Stimulated activated CD8-positive, alpha-beta memory T cell treated with anti-CD3 and anti-CD28 coated beads, Interleukin-4, amount 100 ng/mL, for 4 hours (primary cell): ENCODE measurements at places on chromosomes 5 and 9.

DNA sequence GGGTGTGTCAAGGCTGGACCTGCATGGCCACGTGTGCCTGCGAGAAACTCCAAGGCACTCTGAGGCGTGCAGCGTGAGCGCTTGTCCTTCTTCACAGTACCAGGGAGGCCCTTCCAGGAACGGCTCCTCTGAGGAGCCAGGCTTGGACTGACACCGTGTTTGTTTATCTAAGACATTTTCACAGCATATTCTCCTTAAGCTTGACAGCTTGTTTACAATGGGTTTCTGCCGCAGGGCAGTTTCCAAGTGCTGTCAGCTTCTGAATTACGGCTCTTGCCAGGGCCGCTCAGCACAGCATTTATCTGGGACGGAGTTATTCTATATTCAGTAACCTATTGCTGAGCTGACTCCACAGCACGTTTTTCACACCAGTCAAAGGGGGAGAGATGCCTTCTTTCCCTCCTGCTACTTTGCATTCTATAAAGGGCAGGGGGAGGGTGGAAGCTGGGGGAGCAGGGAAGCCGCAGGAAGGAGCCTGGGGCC, 98.4 kb downstream of the LMNB1 start:
- DNase-seq, result no peak

- DNase-seq, result no peak
Observed at GRCh38 chr5:19179571-19179970, 808.4 kb downstream of the CDH18 start.

GRCh38 chr5:179964015-179964414, 56.3 kb upstream of the TBC1D9B start:
- no peak for DNase-seq

DNA sequence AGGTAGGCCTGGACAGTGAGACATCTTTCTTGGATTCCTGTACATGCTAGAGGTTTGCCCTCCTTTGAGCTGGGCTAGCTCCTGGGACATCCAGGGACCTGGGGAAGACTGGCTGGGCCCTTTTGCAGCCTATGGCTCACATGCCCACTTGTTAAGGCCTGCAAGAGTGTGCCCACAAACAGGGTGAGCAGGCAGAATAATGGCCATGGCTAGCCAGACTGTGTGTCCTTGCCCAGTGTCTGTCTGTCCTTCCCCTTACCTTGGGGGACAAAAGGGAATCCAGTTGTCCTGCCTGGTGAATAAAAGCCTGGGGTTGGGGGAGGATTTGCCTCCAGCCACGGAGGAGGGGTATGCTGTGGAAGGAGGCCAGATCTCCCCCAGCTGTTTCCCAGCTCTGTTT, 13.0 kb upstream of the CXXC5 start:
- DNase-seq, result no peak

DNA sequence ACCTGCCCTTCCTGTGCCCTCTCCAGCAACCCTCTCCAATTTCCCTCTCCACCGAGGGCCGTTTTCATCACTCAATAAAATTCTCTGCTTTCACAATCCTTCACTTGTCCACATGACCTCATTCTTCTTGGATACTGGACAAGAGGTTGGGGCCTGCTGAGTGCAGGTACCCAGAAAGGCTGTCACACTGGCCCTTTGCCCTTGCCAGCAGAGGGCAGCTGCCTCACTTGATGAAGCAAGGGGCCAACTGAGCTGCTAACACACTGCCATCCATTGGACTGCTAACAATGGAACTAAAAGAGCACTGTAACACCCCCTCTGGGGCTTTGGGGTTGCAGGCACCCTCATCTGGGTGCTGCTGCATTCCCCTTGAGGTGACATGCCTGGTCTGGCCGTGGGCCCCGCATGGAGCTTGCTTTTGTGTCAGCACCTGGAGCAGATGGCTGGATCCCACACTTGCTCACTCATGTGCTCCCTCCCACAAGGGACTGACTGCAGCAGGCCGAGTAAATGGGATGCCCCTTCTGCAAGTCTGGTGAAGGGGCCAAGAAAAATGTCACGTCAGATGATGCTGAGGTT, 308.1 kb upstream of the ADCY2 start:
- no peak for DNase-seq

GRCh38 chr5:169350016-169350415, 49.1 kb upstream of the SLIT3 start:
- DNase-seq, result no peak

GRCh38 chr5:45417285-45417998, 278.7 kb downstream of the HCN1 start:
- DNase-seq, result no peak

- no peak for DNase-seq
Observed at GRCh38 chr9:104993291-104993963, 65.5 kb upstream of the ABCA1 start.

DNA sequence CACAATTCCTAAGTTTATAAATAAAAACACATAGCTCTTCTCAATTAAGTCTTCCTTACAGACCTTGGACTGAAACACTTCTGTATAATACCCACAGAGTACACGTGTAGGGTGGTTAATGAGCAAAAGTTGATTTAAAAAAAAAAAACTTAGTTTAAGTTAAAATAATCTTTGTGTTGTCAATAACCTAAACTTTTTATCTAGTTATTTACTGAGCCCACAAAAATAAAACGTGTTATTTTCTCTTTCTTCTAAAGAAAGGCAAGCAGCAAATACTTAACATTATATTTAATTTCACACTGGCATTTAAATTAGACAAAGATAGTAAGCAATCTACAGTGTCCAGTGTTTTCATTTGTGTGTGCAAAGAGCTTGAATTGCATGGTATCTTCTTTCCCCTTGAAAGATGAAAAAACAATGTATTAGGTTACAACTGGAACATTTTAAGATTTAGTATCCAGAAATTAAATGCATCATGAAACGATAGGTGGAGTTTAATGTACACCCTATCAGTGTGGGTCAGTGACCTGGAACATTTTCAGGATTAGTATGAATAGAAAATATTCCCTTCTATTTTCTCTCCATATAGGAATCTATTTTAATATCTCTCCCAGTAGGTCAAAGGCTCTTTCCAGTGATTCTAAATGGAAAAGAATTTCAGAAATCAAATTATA, 1014.8 kb downstream of the NR2F1-AS1 start:
- no peak for DNase-seq

DNA sequence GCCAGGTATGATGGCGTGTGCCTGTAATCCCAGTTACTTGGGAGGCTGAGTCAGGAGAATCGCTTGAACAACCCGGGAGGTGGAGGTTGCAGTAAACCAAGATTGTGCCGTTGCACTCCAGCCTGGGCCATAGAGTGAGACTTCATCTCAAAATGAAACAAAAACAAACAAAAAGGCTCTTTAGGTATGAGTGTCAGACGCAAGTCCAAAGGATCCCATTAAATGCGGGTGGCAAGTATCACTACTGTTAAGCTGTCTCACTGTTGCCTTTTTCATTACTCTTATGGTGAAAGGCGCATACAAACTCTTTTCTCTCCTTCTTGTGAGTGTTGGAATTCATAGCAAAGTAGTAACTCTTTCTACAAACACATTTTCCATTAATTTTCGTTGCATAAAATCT, 688.5 kb upstream of the CHD1 start:
- no peak for DNase-seq

DNA sequence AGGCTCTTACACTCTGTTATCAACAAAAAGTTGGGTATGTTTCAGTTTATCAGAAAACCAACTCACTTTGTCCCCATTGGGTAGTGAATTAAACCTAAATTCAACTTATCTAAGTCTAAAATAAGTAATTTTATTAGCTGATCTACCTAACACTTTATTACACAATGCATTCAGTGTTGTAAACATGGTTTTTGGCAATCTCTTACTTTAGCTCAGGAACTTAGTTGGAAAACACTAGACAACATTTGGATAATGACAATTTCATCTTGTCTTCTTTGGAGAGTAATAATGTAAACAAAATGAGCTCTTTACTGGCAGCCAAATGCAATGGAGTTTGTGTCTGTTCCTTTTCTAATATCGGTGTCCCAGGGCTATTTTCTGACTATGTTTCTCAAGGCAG, 33.0 kb downstream of the FGF10 start:
- no peak for DNase-seq

GRCh38 chr5:158654415-158654814, 445.3 kb downstream of the EBF1 start:
- no peak for DNase-seq

- no peak for DNase-seq
Observed at GRCh38 chr5:126354012-126354857, 69.0 kb upstream of the GRAMD2B start.

DNA sequence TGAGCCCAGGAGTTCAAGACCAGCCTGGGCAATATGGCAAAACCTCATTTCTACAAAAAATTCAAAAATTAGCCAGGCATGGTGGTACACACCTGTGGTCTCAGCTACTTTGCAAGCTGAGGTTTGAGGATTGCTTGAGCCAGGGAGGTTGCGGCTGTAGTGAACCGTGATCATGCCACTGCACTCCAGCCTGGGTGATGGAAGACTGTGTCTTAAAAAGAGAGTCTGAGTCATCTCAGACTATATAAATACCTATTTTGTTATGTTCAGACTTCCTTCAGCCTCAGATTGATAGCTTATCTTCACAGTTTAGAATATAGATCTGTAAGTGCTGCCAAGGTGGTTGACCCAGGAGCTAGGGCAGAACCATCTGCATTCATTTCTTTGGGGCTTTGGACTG, 1.6 kb upstream of the PAIP2 start:
- DNase-seq, result no peak

GRCh38 chr9:107637421-107638420, 148.2 kb upstream of the KLF4 start:
- DNase-seq, result no peak

DNA sequence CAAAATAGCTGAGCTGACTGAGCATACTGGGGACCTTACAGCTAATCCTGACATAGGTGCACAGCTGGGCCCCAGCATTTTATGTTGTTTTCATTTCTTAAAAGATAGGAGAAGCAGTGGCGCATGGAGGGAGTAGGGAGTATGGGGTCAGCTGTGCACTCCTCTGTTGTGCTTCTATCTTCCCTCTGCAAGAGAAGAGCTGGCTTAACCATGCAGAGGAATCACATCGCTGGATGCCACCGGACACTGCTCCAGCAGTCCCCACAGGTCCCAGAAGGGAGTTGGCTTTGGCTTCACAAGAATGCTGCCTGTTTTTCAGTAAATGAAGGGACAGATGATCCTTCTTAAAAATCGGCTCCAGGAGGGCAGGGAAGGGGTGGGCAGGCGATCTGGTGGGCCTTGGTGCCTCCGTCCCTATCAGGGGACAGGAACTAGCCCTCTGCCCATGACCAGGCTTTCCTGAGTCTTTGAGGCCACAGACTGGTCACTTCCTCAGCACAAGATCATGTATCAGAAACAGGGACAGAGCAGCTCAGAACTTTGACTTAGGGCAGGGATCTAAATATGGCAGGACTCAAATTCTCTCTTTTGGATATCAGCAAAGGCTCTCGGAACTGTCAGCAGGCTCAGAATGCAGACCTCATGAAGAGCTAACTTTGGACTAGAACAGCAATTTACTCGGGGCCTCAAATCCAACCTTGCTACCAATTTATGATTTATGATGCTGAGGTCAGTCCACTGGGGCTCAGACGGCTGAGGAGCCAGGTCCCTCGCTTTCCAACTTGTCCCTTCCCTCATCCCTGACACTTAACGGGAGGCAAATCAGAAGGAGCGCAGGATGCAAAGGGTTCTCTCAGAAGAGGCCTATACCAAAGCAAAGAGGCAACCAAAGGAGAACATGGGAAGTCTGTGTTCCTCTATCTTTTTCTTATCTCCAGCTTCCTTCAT, 47.2 kb downstream of the MARCHF3 start:
- DNase-seq, result no peak

DNA sequence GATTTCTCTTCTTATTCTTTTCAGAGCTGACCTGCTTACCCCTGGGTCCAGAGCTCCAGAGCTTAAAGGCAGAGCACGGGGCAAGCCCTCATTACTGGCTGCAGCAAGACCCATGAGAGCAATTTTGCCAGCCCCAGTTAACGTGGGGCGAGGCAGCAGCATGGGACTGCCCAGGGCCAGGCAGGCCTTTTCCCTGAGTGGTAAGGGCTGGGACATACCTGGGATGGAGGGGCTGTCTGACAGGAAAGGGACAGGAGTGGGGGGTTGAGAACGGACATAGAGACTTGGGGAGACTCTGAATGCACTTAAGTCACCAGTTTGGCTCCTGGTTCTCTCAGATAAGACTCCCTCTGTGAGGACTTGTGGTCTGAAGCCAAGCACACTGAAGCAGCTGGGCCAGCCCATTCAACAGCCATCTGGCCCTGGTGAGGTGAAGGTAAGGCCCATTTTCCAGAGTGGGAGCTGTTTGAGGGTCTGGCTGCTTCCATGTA, 26.2 kb downstream of the HMGXB3 start:
- DNase-seq, result no peak

DNA sequence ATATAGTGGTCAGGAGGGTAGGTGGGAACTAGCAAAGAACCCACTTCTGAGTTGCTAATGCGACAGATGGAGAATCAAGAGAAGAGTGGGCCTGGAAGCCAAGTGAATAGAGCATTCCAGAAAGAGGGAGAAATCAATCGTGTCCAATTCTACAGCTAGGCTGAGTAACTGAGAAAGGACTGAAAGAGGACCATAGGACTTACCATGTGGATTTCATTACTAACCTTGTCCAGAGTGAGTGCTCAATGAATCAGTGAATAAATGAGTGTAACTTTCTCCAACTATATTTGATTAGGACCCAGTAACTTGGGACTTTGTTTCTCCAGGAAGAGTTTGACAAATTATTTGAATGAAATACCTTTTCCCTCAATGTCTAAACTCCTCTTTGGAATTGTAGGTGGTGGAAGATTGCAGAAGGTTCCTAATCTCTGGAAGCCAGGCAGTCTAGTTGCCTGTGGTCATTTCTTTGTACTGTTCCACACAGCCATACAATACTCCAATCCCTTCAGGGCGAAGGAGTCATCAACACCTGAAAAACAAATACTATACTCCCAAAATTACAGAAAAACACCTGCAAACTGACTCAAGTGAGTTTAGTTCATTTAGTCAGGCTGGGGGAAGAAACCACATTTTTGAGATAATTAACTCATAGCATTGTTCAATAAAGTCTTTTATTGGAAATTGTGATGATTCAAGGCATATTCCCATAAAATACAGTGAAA, 2.6 kb upstream of the F2RL1 start:
- no peak for DNase-seq

- no peak for DNase-seq
Observed at GRCh38 chr9:83523684-83524083, 14.5 kb downstream of the FRMD3 start.

DNA sequence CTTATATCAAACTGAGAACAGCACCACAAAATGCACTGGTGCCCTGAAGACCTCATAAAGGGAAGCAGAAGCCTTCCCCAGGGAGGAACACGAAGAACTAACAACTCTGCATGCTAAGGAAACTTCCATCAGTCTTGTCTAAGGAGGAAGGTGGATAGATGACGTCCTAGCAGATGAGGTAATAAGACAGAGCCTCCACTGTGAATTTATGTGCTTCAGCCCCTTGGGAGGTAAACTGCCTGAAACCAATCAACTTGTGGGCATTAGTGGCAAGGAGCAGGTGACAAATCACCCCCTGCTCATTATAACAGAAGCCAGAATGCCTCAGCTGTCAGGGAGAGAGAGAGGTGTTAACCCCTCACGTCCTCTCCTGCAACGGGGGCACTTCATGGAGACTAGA, 48.9 kb upstream of the SPIN1 start:
- DNase-seq, result no peak

- no peak for DNase-seq
Observed at GRCh38 chr5:76986825-76987526, 34.1 kb downstream of the CRHBP start.

GRCh38 chr9:130990978-130991777, 17.8 kb upstream of the LAMC3 start:
- DNase-seq, result no peak
